ENCODE measurements at places on chromosomes 7 and 10.
A peak's percentile ranks its signal among the peaks of the same experiment; 100 is the strongest.

GRCh38 chr7:25846722-25847121 lies 305.3 kb upstream of the NFE2L3 start:
- peak; percentile 84 for DNase-seq

DNA sequence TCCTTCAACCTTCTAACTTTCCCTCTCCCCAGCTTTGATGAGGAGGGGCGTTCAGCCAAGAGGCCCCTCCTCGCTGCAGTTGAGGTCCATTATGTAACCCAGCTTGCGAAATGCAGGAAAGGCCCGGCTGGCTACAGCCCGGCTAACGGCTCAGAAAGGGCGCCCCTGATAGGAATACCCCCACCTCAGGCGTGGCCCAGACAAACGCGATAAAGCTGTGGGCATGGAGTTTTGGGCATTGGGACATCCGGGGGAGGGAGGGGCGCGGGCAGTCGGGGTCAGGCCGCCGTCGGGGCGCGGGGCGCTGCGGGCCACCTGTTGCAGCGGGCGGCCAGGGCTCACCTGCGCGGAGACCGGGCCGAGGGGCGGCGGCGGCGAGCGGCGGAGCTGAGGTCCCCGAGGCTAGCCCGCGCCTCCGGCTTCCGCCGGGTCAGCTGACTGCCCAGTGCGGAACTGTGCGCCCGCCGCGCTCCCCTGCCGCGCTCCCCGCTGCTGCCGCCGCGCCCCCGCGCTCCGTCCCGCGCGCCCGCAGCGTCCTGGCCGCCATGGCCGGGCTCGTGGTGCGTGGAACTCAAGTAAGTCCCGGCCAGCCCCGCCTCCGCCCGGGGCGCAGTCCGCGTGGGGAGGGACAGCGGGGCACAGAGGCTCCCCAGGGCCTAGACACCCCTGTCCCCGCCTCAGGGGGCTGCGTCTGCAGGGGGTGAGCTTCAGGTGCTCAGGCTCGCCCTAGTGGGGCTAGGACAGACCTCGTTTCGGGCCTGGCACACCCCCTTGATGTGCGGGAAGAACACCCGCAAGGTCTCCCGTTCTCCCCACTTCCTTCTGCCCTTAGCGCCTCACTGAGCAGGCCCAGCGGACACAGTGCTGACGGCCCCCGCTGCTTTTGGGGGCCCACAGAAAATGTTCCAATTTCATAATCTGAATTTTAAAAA lies at the start of gene LRMDA:
LRMDA (plus strand) TSS at position 445 of the 932 bp plus-strand sequence.
- DNase-seq = peak; percentile 40

GRCh38 chr7:126213876-126214275 lies 1038.9 kb downstream of the GRM8 start:
- DNase-seq = no peak

GRCh38 chr10:106682175-106682574 lies 482.3 kb downstream of the SORCS1 start:
- no peak for DNase-seq

DNA sequence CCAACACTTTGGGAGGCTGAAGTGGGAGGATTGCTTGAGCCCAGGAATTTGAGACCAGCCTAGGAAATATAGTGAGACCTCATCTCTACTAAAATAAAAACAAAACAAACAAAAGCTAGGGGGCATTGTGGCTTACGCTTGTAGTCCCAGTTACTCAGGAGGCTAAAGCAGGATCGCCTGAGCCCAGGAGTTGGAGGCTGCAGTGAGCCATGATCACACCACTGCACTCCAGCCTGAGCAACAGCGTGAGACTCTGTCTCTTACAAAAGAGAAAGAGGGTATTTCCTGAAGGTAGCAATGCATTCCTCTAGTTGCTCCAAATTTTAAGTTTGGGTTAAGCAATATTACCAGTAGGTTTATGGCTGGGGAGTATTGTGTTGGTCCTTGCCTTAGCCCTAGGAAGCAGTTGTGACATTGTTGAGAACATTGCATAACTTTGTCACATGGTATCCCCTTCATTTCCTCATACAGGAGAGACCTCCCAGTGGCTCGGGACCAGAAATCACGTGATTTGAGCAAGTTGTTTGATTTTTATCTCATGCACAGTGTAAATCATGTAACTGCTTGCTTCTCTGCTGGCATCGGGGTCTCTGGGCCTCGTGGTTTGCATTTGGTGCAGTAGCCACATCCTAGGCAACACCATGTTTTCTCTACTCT lies 23.3 kb upstream of the SMARCD3 start:
- peak; percentile 71 for DNase-seq

DNA sequence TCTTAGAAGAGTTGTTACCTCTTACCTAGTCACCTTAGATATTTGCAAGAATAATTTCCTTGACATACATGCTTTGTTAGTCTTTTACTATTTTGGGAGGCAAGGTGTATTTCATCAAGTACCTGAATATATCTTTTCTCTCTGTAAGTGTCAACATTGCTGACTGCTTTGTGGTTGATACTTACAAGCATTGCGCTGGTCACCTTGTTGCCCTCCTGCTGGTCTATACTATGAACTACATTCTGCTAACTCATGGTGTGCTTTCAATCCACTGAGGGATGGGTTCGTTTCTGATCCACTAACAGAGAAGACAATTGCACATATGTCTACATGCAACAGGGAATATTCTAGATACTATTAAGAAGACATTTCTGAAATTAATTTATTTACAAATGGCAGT lies 837.8 kb upstream of the COBL start:
- DNase-seq = no peak

DNA sequence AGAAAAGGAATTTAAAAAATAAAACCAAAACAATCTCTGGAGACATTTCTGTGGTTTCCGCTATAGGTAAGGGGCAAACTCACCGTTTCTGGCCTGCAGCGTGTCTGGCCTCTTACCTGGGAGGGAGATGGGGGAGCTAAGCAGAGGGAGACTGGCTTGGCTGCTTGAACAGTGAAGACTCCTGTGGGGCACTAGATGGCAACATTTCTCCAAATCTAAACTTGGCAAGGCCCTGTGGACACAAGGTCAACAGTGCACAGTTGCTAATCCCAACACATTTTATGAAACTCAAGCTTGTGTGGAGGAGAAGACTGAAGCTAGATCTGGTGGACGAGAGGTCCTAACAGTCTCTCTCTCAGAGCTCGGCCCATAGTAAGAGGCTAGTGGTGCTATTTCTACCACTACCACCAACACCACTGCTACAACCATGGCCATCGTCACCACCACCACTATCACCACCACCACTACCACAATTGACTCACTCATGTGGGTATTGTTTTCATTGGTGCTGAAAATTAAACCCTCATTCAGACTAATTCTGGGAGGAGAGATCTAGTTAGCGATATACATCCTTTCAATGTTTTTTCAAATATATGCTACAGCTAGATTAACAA lies 28.4 kb upstream of the CDHR3 start:
- DNase-seq = peak; percentile 62

DNA sequence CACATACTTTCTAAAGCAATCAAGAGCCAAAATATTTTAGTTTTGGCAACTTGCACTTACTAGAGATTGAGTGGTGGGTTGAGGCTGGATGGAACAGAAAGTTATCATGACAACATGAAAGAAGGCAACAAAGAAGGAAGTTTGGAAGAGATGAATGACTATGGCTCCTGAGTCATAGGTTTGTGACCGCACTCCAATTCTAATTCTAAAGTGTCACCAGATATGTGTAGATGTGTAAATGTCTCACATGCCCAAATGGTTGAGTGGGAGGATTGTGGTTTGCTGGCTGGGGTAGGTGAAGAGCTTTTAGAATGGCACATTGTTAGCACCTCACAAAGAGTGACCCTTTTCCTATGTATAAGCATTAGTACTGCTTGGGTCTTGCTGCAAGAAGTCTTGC lies 20.2 kb downstream of the TAS2R16 start:
- peak; percentile 33 for DNase-seq

DNA sequence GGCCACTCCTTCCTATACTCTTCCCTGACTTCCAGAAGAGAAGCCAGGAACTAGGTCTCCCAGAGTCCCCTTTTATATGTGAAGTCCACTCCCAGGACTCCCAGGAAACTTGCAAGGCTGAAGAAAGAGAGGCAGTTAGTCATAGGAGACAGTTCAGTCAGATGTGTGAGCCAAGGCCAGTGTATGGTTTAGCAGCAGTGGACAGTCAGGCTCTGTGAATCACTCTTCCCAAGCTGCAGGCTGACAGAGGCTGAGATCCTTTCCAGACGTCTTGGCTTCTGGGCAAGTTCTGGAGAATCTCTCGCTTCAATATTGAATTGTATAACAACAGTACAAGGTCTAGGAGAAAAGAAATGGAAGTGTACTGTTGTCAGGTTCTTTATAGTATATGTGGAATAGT lies 26.9 kb downstream of the BLVRA start:
- peak; percentile 91 for DNase-seq

DNA sequence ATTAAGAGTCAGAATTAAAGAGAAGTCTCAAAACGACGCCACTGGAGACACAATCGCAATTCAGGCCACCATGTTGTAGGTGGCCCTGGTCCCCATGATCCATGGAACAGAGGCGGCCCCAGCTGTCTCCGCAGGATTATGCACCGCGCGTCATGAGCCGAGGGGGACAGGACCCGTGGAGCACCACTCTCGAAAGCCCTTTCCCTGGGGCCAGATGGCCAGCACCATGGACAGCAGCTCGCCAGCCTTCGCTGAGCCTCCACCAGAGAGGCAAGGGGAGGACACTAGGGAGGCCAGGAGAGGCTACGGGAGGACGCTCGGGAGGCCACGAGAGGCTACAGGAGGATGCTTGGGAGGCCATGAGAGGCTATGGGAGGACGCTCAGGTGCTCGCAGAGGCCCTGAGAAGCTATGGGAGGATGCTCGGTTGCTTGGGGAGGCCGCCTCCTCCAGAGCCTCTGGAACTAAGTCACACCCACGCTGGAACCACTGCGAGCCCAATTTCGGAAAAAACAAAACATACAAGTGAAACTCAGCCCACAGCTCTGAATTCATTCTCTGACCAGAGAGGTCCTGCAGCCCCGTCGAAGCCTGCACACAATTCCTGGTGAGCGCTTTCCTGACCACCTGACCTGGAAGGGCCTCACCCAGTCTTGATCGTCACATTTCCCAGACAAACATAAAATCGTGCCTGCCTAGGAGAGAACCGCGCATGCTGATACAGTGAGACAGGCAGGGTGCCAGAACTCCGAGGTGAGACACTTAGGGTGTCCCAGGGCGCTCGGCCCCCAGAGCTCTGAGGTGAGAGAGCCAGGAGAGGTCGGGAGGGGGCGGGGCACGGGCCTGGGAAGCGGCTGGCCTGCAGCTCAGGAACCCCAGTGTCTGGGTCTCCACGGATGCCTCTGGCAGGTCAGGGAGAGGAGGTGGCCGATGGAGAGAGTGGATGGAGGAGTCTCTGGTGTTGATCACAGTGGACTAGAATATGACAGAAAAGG lies 224.4 kb downstream of the PTPRN2 start:
- DNase-seq = no peak

- DNase-seq = peak; percentile 91
Observed at GRCh38 chr7:23347682-23348180, 48.6 kb downstream of the MALSU1 start.

DNA sequence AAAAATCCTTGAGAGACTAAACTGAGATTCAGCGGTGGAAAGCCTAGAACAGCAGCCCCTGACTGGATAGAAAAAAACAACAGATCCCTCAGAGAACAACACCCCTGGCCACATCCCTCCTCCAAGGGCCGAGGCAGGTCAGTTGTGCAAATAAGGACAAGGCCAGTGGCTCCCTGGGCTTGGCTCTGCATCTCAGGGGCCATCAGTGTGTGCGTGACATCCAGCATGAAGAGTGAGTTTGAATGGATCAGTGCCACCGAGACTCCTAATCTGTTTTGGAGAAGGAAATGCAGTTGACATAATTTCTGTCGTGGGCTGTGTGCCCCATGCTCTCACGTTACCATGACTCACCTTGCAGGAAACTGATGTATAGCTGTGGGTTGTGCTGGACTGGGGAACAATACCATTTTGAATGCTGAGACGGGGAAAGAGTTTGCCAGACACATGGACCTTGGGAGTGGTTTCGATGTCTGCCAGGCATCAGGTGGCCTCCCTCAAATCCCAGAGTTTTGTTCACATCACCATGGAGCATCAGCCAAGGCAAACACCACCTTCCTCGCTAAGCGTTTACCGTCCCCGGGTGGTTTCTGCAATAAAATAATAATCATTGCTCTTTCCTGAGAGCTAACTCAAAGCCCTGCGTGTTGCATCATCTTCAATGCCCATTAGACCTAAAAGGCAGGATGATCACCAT lies 153.2 kb upstream of the FZD8 start:
- DNase-seq = no peak

GRCh38 chr7:137454246-137454724 lies 110.8 kb upstream of the PTN start:
- peak; percentile 38 for DNase-seq

DNA sequence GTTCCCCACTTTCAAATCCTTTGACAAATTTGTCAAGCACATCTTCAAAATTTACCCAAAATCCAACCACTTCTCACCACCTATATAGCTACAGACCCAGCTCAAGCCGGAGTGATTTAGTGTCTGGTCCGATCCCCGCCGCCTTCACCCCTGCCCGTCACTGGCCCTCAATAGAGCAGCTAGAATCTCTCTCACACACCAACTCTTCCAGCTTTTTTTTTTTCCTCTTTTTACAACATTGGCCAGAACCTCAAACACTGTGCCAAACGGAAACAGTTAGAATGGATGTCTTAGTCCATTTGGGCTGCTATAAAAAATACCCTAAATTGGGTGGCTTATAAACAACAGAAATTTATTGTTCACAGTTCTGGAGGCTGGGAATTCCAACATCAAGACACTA lies 41.1 kb upstream of the TMEM72 start:
- DNase-seq = no peak

- no peak for DNase-seq
Observed at GRCh38 chr10:69317175-69317604, 38.9 kb downstream of the HK1 start.

GRCh38 chr7:73995330-73995729 lies 32.6 kb upstream of the ELN start:
- DNase-seq = no peak

DNA sequence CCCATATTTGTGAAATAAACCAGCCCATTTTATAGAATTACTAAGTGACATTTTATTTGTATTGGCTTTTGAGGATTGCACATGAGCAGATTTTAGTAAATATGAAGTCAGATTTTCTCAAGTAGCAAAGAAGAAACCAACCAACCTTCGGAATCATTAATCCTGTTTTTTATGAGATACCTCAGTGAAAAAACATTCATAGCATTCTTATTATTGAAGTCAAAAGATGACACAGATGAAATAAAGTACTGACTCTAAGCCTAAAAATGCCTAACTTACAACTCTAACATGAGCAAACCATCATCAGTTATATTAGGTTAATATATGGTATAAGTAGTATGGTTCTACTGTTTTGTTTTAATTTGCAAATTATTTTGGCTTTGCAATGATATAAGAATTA lies 59.9 kb upstream of the AGBL3 start:
- DNase-seq = no peak

DNA sequence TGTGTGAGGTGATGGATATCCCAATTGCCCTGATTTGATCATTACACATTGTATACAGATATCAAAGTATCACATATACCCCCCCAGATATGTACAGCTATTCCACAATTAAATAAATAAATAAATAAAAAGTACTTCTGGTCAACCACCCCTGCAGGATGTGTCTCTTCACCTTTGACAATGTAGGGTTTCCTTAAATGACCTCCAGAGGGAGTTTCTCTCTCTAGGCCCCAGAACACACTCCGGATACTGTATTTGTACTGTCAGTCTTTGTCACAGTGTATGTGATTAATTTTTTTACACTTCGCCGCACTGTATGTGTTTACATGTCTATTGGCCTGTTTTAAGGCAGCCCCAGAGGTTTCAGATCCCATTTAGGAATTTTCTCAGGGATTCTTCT lies 123.6 kb downstream of the ADCYAP1R1 start:
- DNase-seq = no peak

All from renal cortical epithelial cell (primary cell).